ENCODE measurements at places on chromosomes 2 and 18. TPM values are rescaled to one million over a fixed set of nuclear protein-coding genes. Genes with fewer than 3 reads are reported as not detected.

DNA sequence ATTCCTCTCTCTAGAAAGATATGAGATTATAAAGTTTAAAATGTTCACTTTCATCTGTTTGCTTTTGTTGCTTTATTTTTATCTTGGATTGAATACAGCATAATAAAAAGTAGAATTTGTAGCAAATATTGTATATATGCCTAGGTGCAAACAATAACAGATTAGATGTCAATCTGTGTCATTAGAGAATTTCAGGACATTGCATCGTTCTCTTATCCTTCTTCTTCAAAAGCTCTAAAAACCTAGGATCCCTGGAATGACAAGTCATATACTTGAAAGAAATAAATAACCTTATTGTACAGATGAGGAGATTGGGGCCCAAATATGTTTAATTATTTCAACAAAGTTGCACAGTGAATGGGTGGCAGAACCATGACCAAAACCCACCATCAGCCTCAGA is 102.8 kb upstream of the BZW1 start:
- H3K4me3 ChIP-seq: no peak overlapping the region
- H3K27ac ChIP-seq: no peak overlapping the region
- no peaks in the 10 kb centered on the region for H3K27me3 ChIP-seq
- peaks cover 4% of the 10 kb centered on the region for H3K4me1 ChIP-seq

PLEKHA3 gene
- 5.9 TPM for total RNA-seq

NOTO gene
- total RNA-seq: not detected

DNA sequence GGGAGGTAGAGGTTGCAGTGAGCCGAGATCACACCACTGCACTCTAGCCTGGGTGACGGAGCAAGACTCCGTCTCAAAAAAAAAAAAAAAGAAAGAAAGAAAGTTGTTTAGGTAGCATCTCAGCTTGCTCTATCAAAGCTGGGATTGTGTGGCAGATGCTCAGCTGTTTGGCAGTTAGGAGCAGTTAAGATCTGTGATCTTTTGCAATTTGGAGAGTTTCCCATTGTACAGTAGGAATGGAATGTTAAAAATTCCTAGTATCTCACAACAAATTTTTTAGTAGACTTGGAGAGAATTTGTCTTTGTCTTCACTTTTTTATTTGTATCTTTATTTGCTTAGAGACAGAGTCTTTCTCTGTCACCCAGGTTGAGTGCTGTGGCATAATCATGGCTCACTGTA is 122.9 kb upstream of the UNC80 start:
- no peak overlapping the region for H3K27ac ChIP-seq
- H3K27me3 ChIP-seq: no peaks in the 10 kb centered on the region
- no peaks in the 10 kb centered on the region for H3K36me3 ChIP-seq
- no peak for DNase-seq

GRCh38 chr2:167940734-167941507 is 306.5 kb downstream of the STK39 start:
- H3K4me1 ChIP-seq: no peaks in the 10 kb centered on the region
- no peak overlapping the region for H3K27ac ChIP-seq
- no peak overlapping the region for H3K4me3 ChIP-seq

- no peaks in the 10 kb centered on the region for H3K4me1 ChIP-seq
- no peaks in the 10 kb centered on the region for H3K27me3 ChIP-seq
- H3K4me3 ChIP-seq: no peak overlapping the region
- H3K27ac ChIP-seq: no peak overlapping the region
These were observed 135.4 kb downstream of the PHLPP1 start for GRCh38 chr18:62850619-62851306.

- no peak overlapping the region for H3K27ac ChIP-seq
- DNase-seq: no peak
These were observed 14.9 kb upstream of the ITM2C start for GRCh38 chr2:230849633-230850357.

GRCh38 chr2:203714112-203714511 is 7.7 kb downstream of the CD28 start:
- H3K36me3 ChIP-seq: no peaks in the 10 kb centered on the region
- no peak for DNase-seq
- no peak overlapping the region for H3K4me3 ChIP-seq
- H3K4me1 ChIP-seq: no peaks in the 10 kb centered on the region
- H3K27ac ChIP-seq: no peak overlapping the region
- no peaks in the 10 kb centered on the region for H3K27me3 ChIP-seq

DNA sequence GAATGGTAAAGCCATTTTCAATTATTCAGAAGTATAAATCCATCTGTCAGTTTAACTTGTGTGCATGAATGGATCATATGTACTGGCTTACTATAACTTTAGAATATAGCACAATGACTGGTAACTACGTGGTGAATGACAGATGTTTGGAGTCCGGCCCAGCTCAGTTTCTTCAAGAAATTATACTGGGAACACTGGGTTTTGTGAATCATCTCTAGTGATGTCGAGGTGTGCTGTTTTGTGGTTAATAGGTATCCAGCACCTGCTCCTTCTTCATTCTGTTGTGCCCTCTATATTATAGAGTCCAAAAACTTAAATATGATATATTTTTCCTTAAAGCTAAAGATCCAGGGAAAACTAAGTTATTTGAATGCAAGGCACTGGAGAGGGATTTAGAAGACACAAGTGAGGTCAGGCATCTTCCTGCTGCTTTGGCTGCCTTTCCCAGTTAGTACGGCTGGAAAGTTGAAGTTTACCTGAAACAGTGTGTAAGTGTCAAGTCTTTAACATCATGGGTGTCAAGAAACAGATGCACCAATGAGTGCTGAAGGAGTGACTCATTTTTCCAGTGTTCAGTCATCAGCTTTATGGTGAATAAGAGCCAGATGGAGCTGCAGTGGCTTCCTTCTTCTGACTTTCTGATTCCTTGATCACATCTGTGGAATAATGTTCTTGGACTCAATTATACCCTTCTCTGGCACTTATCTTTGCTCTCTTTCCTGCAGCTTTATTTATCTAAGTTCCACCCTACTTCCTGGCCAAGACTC is 1079.5 kb upstream of the CELF4 start:
- H3K27ac ChIP-seq: no peak overlapping the region
- no peaks in the 10 kb centered on the region for H3K4me1 ChIP-seq
- no peaks in the 10 kb centered on the region for H3K36me3 ChIP-seq
- no peak overlapping the region for H3K4me3 ChIP-seq
- no peaks in the 10 kb centered on the region for H3K27me3 ChIP-seq
- no peak for DNase-seq

DNA sequence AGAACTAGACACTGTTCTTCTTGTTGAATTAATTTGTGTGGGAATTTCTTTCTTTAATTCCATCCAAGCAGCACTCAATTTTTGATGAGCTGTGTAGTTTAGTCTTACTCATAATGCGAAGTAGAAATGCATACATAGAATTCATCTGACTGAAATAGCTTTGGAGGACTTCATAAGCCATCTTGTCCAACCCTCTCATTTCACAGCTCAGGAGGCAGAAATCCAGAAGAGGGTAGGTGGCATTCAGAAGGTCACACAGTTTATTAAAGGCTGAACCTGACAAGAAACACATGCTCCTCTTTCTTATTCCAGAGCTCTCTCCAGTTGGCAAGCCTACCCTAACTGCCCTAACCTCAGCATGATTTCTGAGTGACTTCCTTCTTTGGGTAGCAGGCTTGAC is 169.2 kb upstream of the NOSTRIN start:
- H3K4me3 ChIP-seq: no peak overlapping the region
- H3K27ac ChIP-seq: peak overlapping the region; percentile 53
- H3K36me3 ChIP-seq: no peaks in the 10 kb centered on the region

TWIST2 gene
- total RNA-seq: 214 TPM

DNA sequence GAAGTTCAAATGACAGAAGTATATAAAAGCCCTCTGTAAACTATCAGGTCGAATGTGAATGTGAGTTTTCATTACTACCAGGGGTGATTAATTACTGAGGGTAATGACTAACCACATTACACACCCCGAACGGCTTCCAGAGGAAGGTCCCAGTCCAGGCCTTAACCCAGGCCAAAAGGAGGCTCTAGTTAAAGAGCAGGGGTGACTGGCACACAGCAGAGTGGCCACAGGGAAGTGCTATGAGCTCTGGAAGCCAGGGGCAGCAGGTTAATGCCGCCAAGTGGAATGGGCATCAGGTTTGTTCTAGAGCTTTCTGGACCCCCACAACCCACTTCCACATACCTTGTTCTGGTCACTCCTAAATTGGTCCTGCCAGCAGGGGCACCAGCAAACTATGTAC is 87.7 kb downstream of the BCL11A start:
- no peak overlapping the region for H3K4me3 ChIP-seq
- no peak overlapping the region for H3K27ac ChIP-seq
- H3K27me3 ChIP-seq: no peaks in the 10 kb centered on the region
- H3K36me3 ChIP-seq: no peaks in the 10 kb centered on the region

GRCh38 chr18:56257205-56257604 is 381.2 kb downstream of the TXNL1 start:
- H3K36me3 ChIP-seq: no peaks in the 10 kb centered on the region
- no peak for DNase-seq
- no peak overlapping the region for H3K4me3 ChIP-seq
- peaks cover 4% of the 10 kb centered on the region for H3K4me1 ChIP-seq

DNA sequence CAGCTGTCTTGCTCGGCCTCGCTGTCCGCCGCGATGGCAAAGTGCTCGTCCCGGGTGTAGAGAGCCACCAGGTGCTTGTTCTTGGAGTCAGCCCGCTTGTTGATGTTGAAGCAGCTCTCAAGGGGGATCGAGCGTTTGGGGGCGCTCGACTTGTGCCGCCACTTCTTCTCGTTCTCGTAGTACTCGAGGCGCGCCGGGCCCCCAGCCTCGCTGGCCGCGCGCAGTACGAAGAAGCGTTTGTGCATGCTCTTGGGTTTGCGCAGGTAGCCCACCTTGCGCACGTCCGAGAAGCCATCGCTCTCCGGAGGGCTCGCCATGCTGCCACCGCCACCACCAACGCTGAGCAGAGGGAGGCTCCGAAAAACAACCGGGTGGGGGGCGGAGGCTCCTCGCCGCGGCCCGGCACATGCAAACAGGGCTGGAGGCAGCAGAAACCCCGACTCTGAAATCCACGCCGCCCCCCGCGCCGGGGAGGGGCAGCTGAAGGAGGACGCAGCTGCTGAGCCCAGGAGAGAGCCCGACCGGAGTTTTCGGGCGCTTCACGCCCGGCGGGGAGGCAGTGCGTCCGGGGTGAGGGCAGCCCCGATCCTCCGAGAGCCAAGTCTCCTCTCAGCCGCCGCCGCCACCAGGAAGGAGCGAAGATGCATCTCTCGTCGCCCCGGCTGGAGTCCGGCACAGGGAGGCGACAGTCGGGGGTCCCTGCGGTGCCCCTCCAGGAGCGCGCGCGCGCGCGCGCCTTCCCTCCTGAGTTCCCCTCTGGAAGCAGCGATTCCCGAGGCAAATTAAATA is 1.0 kb downstream of the IRS1 start:
- no peaks in the 10 kb centered on the region for H3K27me3 ChIP-seq
- H3K27ac ChIP-seq: peak overlapping the region; percentile 95
- no peak for DNase-seq
- peak overlapping the region; percentile 85 for H3K4me3 ChIP-seq

All from vagina (tissue), 2 donors.